ENCODE measurements at places on chromosomes 2 and 18.

GRCh38 chr2:199485732-199486335 lies 28.1 kb upstream of the SATB2 start:
- no peak for DNase-seq

GRCh38 chr2:74250189-74250631 lies 51.8 kb downstream of the MTHFD2 start:
- DNase-seq = peak; percentile 43

GRCh38 chr2:74714691-74715080 lies 60.6 kb downstream of the SEMA4F start:
- no peak for DNase-seq

DNA sequence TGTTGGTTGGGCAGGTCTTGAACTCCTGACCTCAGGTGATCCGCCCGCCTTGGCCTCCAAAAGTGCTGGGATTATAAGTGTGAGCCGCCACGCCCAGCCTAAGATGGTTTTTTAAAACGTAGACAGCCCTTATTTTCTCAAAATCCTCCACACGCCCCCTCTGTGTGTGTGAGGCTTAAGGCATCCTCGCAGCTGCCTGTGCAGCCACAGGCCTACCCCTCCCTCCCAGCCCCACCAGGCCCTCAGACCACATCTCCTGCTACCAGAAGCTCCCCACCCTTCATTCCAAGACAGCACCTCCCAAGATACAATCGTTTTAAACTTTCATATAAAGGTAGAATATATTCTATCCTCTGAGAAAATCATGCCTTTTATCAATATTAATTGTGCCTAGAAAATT lies 4.8 kb downstream of the ANO7 start:
- DNase-seq = no peak

GRCh38 chr2:102147935-102148334 lies 5.4 kb downstream of the IL1R1 start:
- no peak for DNase-seq

All from CD8-positive, alpha-beta memory T cell (primary cell).